ENCODE measurements at places on chromosomes 4 and X. TPM values are rescaled to one million over a fixed set of nuclear protein-coding genes. Genes with fewer than 3 reads are reported as not detected.
A peak's percentile ranks its signal among the peaks of the same experiment; 100 is the strongest.

KLHL8 gene
- total RNA-seq, result 8.5 TPM

DNA sequence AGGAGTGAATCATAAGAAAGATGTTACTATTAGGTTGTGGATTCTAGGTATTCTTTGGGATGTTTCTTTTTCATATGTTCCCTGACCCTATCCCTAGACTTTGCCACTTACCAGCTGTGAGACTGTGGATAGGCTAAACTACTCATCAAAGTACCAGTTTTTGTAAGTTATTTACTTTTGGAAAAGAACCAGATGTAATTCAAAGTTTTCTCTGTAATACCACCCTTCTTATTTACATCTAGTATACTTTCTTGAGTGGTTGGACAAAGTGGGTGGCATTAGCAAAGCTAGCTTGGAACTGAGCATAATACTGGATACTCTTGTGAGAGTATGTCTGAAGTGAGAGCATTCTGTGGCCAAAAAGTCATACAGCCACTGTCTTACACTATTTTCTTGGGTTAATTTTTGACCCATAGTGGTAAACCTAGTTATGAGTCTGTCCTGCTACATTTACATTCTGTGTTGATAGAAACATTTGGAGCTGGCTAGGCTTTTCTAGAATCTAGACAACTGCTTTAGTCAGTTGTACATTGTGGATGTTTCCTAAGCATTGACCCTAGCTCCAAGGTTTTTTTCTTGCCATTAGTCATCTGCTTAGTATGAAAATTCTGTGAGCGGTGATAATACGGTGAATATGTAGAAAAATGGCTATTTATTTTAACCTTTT is 41.7 kb downstream of the KDM6A start:
- no peak for DNase-seq

DNA sequence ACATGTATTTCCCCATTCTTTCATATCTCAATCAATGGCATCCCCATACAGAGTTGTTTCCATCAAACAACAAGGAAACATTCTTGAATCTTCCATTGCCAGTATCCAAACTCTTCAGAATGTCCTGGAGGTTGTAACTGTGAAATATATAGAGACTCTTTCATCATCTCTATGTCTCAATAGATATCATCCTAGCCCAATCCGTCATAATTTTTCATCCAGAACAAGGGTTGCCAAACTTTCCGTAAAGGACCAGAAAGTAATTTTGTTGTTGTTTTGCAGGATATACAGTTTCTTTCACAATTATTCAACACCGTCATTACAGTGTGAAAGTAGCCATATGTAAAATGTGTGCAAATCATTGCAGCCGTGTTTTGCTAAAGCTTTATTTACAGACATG is 15.2 kb upstream of the CXCL6 start:
- no peak for DNase-seq

GRCh38 chr4:138249132-138249531 is 7.0 kb upstream of the SLC7A11 start:
- no peak for DNase-seq

SOX3 gene
- not detected for total RNA-seq

EFHC2 gene
- 0.25 TPM for total RNA-seq

- peak; percentile 19 for DNase-seq
These were observed at the start of gene ARMCX2 for GRCh38 chrX:101659601-101660063. Gene ARMCX2 (minus strand): TSS chrX:101659850. CDS start chrX:101657588, 2,262 bp downstream.

PPP4R3C gene
- total RNA-seq, result not detected

DNA sequence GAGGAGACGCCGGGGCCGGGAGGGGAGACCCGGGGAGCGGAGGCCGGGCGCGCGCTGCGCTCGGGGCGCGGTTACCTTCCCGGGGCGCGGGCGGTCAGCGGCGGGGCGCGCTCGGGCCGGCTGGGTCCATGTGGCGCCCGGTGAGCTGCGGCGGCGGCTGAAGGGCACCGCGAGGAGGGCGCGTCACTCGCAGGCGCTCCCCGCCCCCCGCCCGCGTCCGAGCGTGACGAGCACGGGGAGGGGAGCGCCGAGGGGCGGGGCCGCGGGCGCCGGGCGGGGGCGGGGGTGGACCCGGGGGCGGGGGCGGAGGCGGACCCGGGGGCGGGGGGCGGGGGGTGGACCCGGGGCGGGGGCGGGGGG is at the start of gene CPLX1:
TSS of gene CPLX1 (minus strand) at position 159 of the 360 bp plus-strand sequence. CDS start 1,607 bp downstream, outside the sequence.
- DNase-seq, result no peak

APLN gene
- total RNA-seq, result 8.2 TPM

- DNase-seq, result no peak
These were observed 15.6 kb downstream of the PGK1 start for GRCh38 chrX:78119521-78120227.

- DNase-seq, result no peak
These were observed 162.2 kb upstream of the NDST4 start for GRCh38 chr4:115275615-115276014.

GRCh38 chr4:98586962-98587354 is 71.5 kb downstream of the TSPAN5 start:
- DNase-seq, result no peak

DNA sequence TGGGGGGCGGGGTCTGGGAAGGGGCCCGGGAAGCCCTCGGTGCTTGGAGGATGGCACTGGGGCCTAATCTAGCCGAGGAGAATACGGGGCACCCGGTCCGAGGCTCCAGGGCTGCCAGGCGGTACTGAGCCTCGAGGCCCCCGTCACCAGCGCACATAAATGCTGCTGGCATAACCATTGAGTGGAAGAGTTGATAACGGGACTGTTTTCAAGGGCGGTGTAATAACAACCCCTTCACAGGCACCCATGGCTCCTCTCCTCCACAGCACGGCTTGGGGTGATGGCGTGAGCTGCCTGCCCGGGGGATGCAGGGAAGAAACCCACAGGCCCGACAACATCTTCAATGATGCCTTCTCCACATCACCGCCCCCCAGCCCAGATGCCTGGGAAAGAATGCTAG is 130.7 kb downstream of the FAM53A start:
- no peak for DNase-seq

CXCL6 gene
- total RNA-seq, result 0.85 TPM

- no peak for DNase-seq
These were observed 296.9 kb downstream of the GRID2 start for GRCh38 chr4:92600638-92601037.

SLC9B1 gene
- total RNA-seq, result 0.11 TPM

IL2 gene
- total RNA-seq, result not detected

DNA sequence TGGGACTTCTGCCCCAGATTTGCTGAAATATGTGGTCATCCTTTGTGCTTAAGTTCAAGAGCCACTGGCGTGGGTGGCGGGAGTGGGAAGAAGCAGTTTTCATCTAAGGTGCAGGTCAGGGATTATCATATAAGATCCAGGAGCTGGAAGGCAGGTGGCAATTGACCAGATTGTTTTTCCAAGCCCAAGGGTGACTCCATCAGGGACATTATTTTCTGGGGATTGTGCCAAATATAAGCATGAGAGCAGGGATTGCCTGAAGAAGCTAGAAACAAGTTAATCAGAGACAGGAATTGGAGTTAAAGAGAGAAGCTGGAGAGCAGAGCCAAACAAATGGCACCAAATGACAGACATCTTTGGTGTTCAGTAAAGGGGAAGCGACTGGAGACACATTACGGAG is 19.4 kb upstream of the SEL1L3 start:
- no peak for DNase-seq

- DNase-seq, result no peak
These were observed 1602.4 kb downstream of the STIM2 start for GRCh38 chr4:28462766-28463700.

DNA sequence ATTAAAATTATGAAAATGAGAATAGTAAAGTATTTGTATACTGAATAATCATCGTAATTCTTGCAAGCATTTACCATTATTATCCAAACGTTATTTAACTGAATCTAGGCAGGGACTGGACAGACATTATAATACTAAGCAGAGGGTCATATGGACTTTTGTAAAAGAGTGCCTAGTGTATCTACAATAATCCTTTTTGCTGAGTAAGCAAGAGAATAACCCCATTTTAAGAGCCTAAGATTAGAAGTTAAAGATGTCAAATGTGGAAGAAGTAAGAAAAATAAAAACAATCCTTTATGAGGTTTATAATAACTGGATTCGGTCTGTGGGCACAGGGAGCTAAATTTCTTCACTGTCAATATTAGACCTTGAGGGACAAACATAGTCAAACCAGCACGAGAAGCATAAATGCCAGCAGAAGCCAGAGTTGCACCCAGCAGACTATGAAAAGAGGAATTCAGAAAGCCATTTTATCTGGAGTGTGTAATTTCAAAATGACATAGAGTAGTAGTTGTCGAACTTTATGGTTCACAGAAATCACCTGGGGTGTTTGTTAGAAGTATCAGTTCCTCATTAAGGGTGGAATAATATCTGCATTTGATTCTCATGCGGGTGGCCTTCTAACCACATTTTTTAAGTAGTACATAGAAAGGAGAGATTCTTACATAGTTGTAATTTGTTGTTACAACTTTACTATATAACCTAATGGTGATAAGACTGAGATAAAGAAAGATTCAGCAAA is 39.7 kb upstream of the DCLK2 start:
- no peak for DNase-seq

GRCh38 chrX:154430916-154431315 is 2.4 kb downstream of the ATP6AP1 start:
- no peak for DNase-seq

DNA sequence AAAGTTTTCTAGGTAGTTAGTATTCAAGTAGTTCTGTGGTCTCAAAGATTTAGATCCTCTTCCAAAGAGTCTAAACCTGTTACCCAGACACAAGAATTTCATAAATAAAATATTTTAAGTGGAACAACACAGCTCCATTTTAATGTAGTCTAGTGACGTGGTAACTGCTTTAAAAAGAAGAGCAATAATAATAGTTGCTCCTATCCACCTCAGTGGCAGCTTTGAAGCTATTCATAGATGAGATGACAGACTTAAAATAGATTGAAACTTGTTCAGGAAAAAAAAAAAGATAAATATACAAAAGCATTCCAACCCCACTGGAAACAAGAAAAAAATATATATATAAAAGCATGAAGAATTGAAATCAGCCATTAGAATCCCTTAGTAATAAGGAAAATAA is 14.6 kb downstream of the SCOC start:
- DNase-seq, result no peak

DNA sequence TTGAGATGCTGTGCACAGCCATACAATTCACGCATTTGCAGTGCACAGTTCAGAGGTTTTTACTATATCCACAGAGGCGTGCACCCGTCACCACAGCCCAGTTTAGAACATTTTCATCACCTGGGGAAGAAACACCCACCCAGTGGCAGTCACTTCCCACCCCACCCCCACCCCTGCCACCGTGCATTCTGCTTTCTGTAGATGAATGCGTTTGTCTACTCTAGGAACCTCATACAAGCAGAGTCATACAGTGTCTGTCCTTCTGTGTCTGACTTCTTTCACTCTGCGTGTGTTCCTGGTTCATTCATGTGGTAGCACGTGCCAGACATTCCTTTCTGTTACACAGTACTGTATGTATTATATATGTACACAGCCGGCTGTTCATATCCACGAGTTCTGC is 122.8 kb downstream of the TBL1X start:
- DNase-seq, result no peak

DNA sequence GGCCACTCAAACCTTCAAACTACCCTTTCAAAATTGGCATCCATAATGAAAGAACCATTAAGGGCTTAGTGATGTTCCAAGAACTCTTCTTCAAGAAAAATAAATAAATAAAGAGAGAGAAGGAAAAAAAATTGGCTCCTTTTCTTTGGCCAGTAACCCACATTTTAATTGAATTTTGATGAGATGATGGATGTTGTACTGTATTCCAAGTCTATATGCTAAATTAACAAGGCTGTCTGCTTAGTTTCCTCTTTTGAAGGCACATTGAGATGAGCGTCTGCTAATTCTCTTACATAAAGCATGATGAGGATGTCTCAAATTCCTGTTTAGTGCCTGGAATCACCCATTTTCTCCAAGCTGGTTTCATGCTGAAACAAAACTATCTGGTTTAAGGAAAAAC is 33.4 kb downstream of the PHOX2B start:
- DNase-seq, result no peak

DNA sequence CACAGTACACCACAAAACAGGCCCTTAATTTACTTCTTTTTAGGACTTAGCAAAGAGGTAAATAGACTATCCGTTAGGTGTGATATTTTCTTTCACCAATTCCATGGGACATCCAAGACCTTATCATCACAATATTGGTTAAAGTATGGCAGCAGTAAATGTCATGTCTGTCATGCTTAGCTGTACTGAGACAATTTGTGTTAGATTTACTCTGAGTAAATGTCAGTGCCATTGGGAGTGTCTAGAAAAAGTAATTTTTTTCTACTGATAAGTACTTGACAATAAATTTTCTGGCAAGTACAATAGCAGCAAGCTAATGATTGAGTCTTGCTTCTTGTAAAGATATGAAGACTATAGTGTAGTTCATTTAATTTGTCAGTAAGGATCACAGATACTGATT is 756.1 kb downstream of the FAM133A start:
- no peak for DNase-seq

USP17L25 gene
- total RNA-seq, result not detected

PCDH19 gene
- under 0.01 TPM for total RNA-seq

KCNE5 gene
- total RNA-seq, result 0.46 TPM

GRCh38 chrX:123923211-123923610 is 38.3 kb upstream of the STAG2 start:
- no peak for DNase-seq
